ENCODE measurements at places on chromosomes 2 and 18.

GRCh38 chr2:85583667-85584353 is 421 bp upstream of the VAMP5 start:
- no peak for DNase-seq

DNA sequence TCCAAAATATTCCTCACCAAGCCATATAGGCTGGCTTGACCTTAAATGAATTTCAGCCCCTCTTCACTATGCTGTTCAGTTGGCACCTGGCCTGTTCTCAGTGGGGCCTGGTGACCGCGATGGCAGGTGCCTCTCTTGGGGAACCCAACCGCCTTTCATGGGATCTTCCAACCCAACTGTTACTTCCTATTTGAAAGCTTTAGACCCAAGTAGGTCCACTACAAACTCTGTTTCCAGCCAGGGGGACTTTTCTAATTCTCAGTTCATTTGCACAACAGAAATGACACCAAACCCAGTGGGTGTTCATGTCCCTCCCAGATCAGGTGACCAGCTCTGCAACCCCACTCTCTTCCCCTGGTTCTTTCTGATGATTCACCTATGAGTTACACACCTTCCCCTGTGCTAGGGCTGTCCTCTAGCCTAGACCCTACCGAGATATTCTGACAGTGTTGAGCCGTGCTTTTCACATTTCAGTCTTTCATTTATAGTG is 35.6 kb upstream of the NDUFV2 start:
- DNase-seq = peak; percentile 54

- no peak for DNase-seq
These were observed 182.1 kb downstream of the AGAP1 start for GRCh38 chr2:235675678-235676535.

GRCh38 chr2:46444732-46445131 is 34.6 kb upstream of the TMEM247 start:
- DNase-seq = no peak

DNA sequence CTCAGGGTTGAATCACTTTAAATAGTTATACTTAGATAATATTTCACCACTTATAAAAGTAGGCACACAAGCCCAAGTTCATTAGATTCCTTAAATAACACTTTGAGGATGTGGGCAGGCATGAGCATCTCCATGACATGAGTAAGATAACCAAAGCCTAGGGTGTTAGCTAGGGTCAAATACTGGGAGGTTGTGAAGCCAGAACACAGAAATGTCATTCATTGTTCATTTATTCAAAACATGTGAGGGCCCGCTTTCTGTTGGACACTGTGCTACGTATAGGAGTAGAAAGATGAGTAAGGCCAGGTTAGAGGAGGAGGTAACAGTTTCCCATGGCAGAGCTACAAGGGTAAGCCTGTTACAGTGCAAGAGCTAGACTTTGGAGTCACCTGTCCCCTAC is 93.5 kb upstream of the NEDD4L start:
- no peak for DNase-seq

Data from GM19239 (cell line).